ENCODE measurements at places on chromosomes 5 and 9.

DNA sequence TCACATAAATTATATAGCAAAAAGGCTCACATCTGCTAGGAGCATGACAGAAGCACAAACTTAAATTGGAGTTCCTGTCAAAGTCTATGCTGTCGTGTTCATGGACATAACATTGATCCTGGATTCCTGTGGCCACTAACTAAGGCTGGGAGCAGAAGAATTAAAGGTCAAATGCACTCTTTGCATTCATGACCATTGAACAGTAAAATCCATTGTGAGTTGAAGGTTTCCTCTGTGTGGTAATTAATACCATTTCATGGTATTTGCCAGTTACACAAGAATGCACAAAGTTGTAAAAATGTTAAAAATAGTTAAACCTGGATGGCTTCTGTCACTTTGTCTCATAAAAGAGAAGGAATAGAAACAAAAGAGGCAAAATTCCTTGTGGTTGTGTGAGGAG is 242.6 kb downstream of the NPR3 start:
- no peak for DNase-seq

DNA sequence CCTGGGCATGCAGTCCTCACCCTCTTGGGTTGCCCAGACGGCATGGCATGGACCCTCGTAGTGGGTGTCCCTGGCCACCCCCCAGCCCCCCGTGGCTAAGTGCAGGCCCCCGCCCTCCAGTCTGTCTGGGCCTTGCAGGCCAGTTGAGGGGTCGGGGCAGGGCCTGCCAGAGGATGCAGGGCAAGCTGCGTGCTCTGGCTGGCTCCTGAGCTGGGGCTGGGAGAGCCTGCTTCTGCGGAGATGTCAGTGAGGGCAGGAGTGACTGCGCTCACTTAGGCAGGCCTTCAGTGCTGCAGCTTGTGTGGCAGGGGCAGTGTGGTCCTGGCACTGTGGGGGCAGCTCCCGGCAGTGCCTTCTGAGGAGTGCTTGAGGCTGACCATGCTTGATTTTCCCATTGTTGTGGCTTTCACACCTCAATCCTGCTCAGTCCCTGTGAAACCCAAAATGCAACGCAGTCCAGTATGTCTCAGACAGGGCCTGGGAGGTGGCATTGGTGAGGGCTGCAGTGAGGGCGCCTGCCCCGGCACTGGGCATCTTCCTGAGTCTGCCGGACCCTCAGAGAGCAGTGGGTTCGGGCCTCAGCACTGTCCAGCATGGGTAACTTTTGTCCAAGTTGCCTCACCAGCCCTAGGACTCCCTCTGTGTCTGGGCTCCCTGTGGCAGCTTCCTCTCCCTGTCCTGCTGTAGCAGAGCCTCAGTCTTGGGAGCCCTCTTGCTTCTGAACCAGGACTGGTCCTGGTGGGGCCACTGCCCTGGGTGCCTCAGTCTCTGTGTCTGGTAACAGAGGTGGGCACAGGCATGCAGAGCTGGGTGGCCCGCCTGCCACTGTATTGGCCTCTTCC is 93.0 kb downstream of the PHF2 start:
- no peak for DNase-seq

- DNase-seq = no peak
Observed at GRCh38 chr5:30849931-30850710, 343.4 kb upstream of the CDH6 start.

DNA sequence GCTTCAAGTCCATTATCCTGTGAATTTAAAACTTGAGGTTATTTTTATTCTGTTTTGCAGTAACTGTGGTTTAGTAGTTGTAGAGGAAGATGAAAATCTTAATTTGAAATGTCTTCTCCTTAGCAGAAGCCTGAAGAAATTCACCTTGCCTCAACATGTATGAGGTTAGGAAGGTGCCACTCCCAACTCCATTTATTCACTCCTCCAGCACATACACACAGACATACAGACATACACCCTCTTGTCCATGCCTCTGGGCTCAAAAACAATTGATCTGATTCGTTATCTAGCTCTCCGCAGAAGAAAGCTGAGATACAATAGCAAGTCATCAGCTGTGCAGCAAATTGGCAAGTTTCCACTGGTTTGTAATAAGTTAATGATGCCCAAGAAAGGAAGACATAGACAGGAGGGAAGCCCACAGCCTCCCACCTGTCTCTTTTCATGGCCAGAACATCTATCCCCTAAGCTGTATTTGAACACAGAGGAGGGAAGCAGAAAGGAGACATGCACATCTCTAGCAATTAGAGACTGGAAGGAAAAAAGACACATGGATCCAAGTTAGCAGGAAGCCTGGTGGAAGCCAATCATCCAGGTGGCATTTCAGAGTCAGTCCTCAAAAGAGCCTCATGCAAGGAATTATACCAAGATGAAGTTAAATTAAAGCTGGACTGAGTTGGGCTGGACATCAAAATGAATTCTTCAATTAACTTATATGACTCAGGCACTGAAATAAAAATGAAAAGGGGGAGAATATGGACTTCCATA is 257.9 kb downstream of the ASTN2 start:
- DNase-seq = no peak

Measured in stimulated activated CD8-positive, alpha-beta memory T cell treated with anti-CD3 and anti-CD28 coated beads, Interleukin-4, amount 100 ng/mL, for 4 hours (primary cell).